ENCODE measurements at places on chromosomes 11 and 22. TPM values are rescaled to one million over a fixed set of nuclear protein-coding genes. Genes with fewer than 3 reads are reported as not detected.

DNA sequence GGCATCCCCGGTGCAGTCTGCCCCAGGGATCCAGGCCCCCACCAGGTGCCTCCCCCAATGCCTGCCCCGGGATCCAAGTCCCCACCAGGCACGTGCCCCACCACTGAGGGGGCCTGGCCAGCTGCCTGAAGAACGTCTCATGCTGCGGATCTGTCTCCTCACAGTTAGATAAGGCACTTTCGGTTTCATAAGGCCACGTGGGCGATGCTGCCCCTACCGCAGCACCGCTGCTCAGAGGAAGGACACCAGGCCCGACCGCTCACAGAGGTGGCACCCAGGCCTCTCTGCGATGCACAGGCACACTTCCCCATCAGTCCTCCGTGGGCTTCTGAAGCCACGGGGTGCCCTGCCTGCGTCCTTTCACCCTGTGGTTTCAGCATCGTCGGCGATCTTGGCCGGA lies 68.1 kb upstream of the BID start:
- DNase-seq, result peak; percentile 85

- no peak for DNase-seq
Observed at GRCh38 chr22:50082197-50082715, 3.0 kb downstream of the MLC1 start.

DNA sequence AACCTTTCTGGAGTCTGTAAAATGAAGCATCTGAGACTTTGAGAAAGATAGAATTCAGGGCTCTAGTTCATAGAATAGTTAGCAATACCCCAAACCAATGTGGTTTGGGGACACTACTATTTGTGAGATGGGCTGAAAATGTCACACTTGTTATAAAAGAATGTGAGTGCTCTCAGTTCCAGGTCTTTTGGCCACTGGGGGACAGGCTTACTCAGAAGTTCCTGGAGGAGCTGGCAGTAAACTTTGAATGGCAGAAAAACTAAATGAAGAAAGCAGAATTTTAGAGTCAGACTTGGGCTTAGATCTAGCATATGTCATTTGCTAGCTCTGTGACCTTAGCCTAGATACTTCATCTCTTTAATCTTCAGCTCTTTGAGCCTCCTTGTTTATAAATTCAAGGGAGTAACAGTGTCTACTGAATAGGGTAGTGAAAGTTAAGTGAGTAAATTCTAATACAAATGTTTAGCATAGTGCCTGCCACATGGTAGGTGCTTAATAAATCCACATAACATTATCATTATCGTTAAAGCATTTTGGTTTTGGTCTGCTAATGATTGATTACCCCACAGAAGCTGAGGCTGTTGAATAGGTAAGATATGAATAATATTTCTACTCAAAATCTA lies 3.7 kb downstream of the LYVE1 start:
- DNase-seq, result no peak

DNA sequence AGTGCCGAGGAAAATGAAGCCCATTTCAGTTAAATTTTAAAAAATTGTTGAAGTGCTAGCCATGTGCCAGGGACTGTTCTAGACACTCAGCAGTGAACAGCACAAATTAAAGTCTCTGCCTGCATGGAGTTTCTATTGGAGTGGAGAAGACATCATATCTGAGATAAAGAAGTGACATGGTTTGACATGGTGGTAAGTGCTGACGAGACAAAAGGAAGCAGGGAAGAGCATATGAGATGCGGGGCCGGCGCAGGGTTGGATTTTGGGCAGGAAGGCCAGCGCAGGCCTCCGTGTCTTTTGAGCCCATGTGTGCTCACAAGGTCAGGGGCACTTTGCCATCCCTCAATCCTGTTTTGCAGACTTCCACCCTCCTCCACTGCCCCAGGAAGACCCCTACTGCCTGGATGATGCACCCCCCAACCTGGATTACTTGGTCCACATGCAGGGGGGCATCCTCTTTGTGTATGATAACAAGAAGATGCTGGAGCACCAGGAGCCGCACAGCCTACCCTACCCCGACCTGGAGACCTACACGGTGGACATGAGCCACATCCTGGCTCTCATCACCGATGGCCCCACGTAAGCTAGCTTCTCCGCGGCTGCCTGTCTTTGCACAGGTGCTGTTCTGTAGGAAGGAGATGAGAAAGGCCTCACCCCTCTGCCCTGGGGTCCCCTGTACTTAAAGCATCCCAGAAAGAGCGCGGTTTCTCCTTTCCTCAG lies 29.6 kb downstream of the AMPD3 start:
- peak; percentile 32 for DNase-seq

GRCh38 chr11:47899801-47900200 lies 51.7 kb upstream of the NUP160 start:
- no peak for DNase-seq

DNA sequence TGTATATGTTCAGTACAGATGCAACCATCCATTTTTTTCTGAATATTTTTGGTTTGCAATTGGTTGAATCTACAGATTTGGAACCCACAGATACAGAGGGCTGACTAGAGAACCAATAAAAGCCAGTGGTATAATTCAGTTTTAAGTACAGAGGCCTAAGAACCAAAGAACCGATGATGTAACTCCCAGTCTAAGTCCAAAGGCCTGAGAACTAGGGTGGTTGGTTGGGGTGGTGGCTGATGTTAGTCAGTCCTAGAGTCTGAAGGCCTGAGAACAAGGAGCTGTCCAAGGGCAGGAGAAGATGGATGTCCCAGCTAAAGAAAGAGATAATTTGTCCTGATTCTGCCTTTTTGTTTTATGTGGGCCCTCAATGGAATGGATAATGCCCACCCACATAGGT lies 48.7 kb upstream of the LIN7C start:
- no peak for DNase-seq

DNA sequence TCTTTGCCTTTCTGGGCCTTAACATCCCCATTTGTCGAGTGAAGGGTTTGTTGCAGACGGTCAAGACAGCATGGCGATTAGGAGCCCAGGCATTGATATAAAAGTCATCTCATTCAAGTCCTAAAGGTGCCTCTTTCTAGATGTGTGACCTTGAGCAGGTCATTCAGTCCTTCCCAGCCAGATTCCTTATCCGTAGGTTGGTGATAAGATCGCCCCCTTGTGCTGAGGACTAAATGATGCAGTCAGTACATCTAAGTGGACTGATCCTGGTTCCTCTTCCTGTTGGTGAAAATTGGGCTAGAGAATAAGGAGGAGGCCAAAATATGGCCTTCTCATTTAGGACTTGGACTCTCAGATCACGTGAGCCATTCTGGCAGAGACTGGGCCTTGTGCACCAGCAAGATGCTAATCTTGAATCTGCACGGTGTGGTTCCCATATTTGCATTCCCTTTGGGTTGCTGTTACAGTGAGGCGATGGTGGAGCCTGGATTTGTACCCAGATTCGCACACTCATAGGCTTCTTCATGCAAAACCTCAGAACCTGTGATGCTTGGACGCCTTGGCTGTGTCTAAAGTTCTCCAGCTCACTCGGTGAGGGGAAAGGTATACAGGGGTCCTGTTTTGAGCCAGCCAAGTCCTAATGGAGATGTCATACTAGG lies 156.8 kb downstream of the MYO18B start:
- DNase-seq, result no peak

- no peak for DNase-seq
Observed at GRCh38 chr11:125251214-125251545, 86.6 kb downstream of the PKNOX2 start.

SEZ6L gene
- not detected for total RNA-seq

FBLN1 gene
- total RNA-seq, result 4.2 TPM

PKP3 gene
- not detected for total RNA-seq

ANO1 gene
- total RNA-seq, result 32.1 TPM

NTM gene
- total RNA-seq, result not detected

SYT13 gene
- total RNA-seq, result 0.22 TPM
